ENCODE measurements at places on chromosomes 3 and 15.
A peak's percentile ranks its signal among the peaks of the same experiment; 100 is the strongest.

DNA sequence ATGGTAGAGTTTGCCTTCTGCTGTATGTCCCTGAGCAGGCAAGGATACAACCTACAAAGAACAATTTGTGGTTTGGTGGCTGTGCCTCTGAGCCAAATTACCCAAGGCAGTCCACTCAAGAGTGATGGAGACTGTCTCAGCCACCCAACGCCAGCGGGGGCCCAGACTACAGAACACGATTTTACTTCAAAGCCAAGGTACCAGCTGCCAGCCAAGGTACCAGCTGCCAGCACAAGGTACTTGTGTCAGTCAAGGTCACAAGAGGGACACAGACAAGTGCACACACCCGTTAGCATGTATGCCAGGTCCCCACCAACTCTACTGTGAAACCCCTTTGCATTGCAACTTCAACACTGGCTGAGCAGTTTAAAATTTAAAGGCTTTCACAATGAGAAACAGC, 23.5 kb downstream of the COLQ start:
- DNase-seq = no peak

GRCh38 chr3:60707452-60708020, 543.7 kb downstream of the FHIT start:
- no peak for DNase-seq

DNA sequence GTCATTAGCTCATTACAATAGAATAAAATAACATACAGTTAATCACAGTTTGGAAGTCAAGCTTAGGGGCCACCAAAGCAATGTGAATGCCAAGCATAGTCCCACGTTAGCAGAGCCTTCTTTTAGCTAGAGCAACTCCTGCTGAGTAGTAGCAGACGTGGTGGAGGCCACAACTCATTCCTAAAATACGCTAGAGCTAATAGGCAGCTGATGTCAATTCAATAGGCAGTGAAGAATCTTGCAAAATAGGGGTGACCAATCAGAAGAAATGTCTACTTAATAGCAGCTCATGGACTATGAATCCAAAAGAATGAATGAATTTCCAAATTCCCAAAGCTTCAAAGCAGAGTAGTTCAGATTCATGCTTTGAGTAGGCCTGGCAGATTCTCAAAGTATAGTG, 292.9 kb upstream of the RORA start:
- DNase-seq = no peak

GRCh38 chr15:89501646-89502045, 5.3 kb upstream of the RHCG start:
- no peak for DNase-seq

- peak; percentile 23 for DNase-seq
Observed at GRCh38 chr15:42604894-42605744, 29.7 kb downstream of the STARD9 start.

DNA sequence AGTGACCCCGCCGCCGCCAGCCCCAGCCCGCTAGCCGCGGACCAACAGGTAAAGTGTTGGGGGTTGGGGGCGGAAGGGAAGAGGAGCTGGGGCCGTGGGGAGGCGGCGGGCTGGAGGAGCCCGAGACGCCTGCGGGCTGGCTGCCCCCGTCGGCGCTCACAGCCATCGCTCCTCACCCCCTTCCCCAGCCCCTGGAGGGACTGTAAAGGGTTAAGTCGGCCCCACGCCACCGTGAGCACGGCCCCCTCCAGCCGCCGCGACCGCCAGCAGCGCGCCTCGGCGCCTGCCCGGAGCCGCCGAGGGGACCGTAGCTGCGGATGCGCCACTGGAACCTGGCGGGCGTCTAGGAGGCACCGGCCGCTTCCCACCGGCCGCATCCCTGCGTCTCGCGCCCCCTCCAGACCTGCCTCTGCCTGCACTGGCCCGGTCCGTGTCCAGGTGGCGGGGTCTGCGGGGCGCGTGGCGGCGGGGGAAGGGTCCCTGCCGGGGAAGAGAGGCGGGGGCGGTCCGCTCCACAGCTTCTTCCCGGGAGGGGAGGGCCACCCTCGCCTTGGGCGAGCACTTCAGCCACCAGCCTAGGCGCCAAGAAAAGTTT, 522 bp downstream of the MED12L start:
- DNase-seq = peak; percentile 7

DNA sequence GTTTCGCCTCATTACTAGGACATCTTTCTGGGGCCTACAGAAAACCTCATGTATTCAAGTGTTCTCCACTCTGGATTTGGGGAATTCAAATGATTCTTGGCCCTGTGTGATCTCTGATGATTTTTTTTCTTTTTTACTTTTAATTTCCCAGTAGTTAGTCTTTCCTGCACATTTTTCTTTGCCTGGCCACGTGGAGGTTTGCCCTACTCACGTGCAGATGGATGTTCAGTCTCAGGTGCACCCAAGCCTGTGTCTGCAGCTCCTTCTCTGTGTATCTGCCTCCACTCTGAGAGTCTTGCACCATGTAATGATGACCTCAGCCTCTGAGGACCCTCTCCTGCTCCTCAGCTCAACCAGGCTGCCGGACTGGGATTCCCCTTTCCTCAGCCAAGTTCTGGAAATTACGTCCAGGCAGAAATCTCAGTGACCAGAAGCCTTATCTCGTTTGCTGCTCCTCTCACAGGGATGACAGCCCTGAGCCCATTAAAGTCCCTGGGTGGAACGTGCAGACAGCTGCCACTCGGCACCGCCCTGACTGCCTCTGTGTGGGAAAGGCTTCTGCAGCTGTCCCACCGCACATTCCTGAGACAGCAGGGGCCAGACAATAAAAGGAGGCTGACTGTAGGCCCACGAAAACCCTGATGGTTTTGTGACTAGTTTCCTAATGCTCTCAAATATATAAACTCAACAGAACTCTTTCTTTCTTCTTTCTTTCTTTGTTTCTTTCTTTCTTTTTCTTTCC, 31.4 kb upstream of the GABRB3 start:
- DNase-seq = no peak

GRCh38 chr3:141371882-141372281, 3.6 kb downstream of the ZBTB38 start:
- DNase-seq = peak; percentile 26

Measured in activated CD4-positive, alpha-beta T cell treated with anti-CD3 and anti-CD28 coated beads, Interleukin-2, Interleukin-6, amounts not matched to agents 100 ng/mL and 50 ng/mL, durations not matched to agents 16 hours and 8 hours (primary cell).